ENCODE measurements at places on chromosomes 16 and 17. TPM values are rescaled to one million over a fixed set of nuclear protein-coding genes. Genes with fewer than 3 reads are reported as not detected.
A peak's percentile ranks its signal among the peaks of the same experiment; 100 is the strongest.

Gene NTN1
- total RNA-seq, result 3.3 TPM

Gene PIK3R5
- total RNA-seq, result 0.50 TPM

Gene IRX3
- 4.5 TPM for total RNA-seq

Gene UBE2O
- 43.4 TPM for total RNA-seq

Gene FAM171A2
- 42.5 TPM for total RNA-seq

Gene MARVELD3
- total RNA-seq, result 33.7 TPM

Gene TPSD1
- not detected for total RNA-seq

Gene MRPL12
- 63.6 TPM for total RNA-seq

GRCh38 chr16:29963021-29963743, 1.3 kb downstream of the TMEM219 start:
- H3K4me1 ChIP-seq, result peaks cover 10% of the 10 kb centered on the region
- DNase-seq, result no peak
- peaks cover 10% of the 10 kb centered on the region for H3K36me3 ChIP-seq
- H3K4me3 ChIP-seq, result peak overlapping the region; percentile 83

DNA sequence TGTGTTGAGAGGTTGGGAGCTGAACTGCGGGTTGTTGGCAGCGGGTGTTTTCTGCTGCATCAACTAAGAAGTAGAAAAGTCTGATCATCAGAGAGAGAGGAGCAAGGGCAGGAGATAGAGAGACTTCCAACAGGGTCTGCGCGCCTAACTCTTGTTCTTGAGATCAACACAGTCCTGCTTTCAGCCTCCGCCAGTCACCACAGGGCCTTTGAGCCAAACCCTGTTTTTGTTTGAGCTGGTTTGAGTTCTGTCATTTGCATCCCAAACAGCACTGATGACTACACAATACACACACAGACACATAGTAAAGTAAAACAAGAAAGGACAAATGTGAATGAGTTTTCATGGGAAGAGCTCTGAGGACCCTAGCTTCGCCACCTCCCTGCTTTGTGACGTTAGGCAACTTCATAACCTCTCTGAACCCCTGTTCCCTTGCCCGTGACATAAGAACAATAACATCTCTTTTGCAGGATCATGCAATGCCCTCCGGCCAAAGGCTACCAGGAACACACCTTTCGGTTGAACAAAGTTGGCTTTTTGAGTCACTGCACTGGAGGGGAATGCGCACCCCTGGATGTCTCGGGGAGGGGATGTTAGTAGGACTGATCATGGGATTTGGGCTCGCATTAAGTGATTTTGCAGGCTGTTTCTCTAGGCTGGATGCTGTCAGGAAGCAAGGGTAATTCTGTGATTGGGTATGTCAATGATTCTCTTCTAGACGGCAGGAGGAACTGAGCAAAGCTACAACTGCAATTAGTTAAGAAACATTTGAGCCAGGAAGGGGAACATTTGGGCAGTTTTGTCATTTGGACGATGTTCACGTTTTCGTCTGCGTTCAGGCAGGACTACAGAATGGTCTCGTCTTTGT, 92.3 kb downstream of the C16orf78 start:
- no peak overlapping the region for H3K27ac ChIP-seq
- H3K27me3 ChIP-seq, result peaks cover 46% of the 10 kb centered on the region

DNA sequence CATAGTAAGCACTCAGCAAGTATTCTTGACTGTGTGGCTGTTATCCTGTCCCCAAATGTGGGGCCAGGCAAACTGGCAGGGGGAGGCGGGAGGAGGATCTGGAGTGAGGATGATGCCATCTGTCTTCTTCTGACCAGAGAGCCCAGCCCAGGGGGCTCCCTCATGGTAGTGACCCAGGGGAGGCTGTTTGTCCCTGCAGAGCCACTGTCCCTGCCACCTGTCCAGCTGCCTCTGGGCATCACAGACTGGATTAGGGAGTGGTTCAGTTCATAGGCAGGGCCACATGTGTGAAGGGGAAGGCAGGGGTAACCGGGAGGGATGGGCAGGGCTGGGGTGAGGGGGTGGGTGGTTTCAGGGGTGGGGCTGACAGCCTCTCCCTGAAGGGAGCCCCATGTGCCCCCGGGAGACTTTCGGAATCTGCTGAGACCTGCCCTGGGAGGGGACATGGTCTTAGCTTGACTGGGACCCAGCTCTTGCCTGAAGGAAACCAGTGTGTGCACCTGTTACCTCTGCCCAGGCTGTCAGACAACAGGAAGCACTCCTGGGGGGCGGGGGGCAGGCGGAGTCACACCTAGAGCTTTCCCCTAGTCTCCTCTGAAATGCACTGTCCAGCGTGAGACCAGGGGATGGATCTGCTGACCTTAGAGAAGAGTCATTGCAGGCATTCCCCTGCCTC, 15.2 kb downstream of the ARHGAP23 start:
- H3K27me3 ChIP-seq, result peaks cover 30% of the 10 kb centered on the region
- no peak overlapping the region for H3K27ac ChIP-seq
- H3K4me1 ChIP-seq, result no peaks in the 10 kb centered on the region
- no peaks in the 10 kb centered on the region for H3K36me3 ChIP-seq
- no peak overlapping the region for H3K4me3 ChIP-seq
- no peak for DNase-seq

GRCh38 chr17:38703742-38704605, 1.1 kb upstream of the MLLT6 start:
- H3K27ac ChIP-seq, result peak overlapping the region; percentile 90
- peaks cover 4% of the 10 kb centered on the region for H3K36me3 ChIP-seq
- DNase-seq, result peak; percentile 77
- peak overlapping the region; percentile 89 for H3K4me3 ChIP-seq

- no peak for DNase-seq
- no peak overlapping the region for H3K27ac ChIP-seq
- H3K36me3 ChIP-seq, result no peaks in the 10 kb centered on the region
- H3K4me3 ChIP-seq, result no peak overlapping the region
- H3K4me1 ChIP-seq, result peaks cover 10% of the 10 kb centered on the region
- H3K27me3 ChIP-seq, result peaks cover 2% of the 10 kb centered on the region
These were observed 4.1 kb downstream of the USP31 start for GRCh38 chr16:23145186-23145585.

DNA sequence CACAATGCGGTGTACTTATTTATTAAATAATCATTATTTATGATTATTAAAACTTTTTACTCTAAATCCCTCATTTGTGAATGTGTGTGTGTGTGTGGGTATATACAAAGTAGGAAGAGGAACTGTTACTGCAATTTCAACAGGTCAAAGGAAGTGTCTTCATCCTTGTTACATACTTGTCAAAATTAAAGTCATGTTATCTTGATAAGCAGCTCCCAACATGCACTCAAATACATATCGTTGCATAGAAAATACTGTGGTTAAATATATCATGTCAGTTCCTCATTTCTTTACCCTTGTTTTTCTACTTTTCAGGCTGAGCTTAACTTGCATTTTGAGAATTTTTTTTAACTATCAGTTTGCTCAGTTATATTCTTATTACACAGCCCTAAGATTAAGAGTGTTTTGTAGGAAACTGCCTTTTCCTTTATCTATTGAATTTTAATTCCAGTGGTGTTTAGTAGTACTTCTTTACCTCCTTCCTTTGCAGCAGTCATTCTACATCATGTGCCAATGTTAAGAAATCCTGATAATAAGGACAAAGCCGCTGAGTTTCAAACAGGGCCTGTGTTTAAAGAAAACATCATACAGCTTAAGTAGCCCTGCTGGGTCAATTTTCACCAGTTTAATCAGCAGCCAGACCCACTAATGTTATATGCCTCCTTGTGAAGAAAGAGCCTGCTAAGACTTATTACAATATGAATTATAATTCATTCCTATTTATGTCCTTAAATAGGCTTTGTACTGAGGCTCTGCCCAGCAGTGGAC, 7.2 kb downstream of the EFCAB5 start:
- peaks cover 1% of the 10 kb centered on the region for H3K36me3 ChIP-seq
- H3K27ac ChIP-seq, result peak overlapping the region; percentile 53
- no peak overlapping the region for H3K4me3 ChIP-seq
- peaks cover 16% of the 10 kb centered on the region for H3K4me1 ChIP-seq
- no peak for DNase-seq

DNA sequence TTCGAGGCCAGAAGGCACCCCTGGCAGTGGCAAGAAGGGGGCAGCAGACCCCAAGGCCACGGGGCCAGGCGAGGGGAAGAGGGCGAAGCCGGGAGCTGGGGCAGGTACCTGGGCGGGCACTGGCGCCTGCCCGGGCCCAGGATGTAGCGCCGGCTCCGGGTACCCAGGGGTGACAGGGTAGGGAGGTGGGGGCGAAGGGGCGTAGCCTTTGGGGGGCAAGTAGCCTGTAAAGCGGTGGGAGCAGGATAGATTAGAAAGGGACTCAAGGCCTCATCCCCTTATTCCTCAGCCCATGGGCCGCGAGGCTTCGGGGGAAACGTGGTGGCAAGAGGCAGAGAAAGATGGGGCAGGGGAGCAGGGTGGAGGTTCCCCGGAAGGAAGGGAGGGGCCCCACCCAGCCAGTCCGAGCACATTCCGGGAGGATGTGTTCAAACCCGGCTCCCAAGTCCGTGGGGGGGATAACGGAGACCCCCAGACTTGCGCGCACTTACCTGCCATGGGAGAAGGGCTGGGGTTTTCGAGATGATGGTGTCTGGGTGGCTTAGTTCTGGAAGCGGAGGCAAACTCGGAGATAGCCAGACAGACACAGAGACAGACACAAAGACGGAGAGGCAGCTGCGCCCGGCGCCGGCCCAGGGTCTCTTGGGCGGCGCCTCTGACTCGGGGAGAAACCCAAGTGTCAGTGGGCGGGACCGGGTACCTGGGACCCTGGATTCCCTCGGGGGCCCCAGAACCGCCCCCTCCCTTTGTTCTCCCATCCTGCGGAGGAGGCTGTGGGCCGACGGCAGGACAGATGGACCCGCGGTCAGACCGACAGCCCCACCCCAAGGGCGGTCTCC, 493 bp downstream of the PLSCR3 start:
- no peaks in the 10 kb centered on the region for H3K27me3 ChIP-seq
- H3K4me3 ChIP-seq, result peak overlapping the region; percentile 87
- peak overlapping the region; percentile 82 for H3K27ac ChIP-seq
- DNase-seq, result peak; percentile 32
- peaks cover 5% of the 10 kb centered on the region for H3K4me1 ChIP-seq
- H3K36me3 ChIP-seq, result peaks cover 4% of the 10 kb centered on the region

DNA sequence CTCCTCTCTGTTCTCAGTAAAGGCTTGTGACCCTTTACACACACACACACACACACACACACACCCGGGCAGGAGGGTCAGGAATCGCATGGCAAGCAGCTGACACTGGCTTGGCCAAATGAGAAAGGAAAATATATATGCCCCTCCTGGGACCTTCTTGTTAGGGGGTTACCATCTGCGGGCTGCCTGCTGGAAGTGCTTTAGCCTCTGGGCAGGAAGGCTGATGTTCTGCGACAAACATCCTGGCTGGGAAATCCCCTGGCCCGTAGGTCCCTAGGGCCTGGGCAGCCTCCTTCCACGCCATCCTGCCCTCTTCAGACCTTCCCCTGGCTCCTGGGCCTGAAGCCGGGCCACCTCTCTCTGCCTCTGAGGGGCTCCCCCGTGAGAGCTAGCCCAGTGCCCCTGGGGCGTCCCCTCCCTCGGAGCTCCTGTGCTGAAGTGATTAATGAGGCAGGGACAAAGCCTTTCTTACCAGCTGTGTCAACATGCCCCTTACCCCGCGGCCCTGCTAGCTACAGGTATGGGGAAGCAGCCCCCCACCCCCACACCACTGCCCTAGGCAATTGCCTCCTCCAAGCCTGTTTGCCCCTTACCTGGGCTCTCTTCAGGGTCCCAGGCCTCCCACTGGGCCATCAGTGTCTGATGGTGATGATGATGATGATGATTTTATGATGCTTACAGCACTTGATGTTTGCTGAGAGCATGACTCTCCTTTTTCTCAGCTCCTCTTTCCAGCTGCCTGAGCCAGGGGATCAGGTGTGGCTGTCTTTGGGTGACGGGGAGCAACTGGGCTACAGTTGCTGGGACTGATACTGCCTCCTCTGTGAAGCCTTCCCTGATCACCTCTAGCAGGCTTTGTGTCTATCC, 32.8 kb upstream of the ETV4 start:
- H3K27me3 ChIP-seq, result no peaks in the 10 kb centered on the region
- H3K4me1 ChIP-seq, result peaks cover 49% of the 10 kb centered on the region
- H3K36me3 ChIP-seq, result no peaks in the 10 kb centered on the region
- no peak overlapping the region for H3K4me3 ChIP-seq

DNA sequence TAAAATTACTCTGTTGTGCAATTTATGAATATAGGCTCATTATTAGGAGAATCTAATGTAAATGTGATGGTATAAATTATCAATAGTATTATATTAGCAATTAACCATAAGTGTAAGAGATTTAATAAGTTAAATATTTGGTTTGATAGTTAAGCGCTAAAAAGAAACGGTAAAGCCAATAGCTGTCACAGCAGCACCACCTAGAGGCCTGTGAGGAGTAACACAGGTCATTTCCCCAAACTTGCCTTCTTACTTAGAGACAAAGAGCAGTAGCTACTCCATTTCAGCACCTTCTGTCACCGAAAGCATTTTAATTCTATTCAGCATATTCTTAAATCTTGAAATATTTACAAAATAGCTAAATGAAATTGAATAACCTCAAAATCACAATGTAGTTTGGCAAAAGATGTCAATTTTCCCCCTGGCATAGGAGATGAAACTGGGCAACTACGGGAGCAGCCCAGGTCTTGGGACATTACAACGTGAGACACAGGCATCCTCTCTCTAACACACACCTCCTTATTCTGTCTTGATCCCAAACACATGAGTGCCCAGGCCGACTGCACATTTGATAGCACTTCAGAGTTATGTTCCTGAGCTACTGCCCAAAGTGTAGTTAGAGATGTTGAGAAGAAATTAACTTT, 14.3 kb upstream of the DYNLRB2 start:
- H3K36me3 ChIP-seq, result no peaks in the 10 kb centered on the region
- peak; percentile 30 for DNase-seq
- H3K27me3 ChIP-seq, result peaks cover 4% of the 10 kb centered on the region
- H3K27ac ChIP-seq, result no peak overlapping the region

DNA sequence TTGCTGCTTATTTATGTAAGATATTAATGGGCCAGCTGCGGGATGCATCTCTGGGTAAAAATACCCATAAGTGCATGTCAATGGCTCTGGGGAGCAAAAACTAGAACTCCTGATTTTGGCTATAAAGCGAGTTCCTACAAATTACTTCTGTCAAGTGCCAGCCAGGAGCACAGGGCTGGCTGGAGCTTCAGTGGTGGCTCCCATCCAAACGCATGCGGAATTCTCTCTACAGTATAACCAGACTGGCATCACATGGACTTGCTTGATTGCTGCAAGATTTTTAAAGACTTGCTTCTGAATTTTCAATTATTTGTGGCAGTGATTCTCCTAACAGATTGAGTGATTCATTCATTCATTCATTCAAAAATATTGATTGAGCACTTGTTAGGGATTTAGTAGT, 260.9 kb downstream of the PHKB start:
- no peak overlapping the region for H3K27ac ChIP-seq
- no peaks in the 10 kb centered on the region for H3K36me3 ChIP-seq
- DNase-seq, result no peak
- H3K4me1 ChIP-seq, result peaks cover 4% of the 10 kb centered on the region
- H3K4me3 ChIP-seq, result no peak overlapping the region
- no peaks in the 10 kb centered on the region for H3K27me3 ChIP-seq

GRCh38 chr17:56754523-56755208, 79.1 kb downstream of the C17orf67 start:
- H3K4me3 ChIP-seq, result no peak overlapping the region
- DNase-seq, result no peak
- H3K27ac ChIP-seq, result peak overlapping the region; percentile 14

All from progenitor cell of endocrine pancreas (in vitro differentiated cells).